ENCODE measurements at places on chromosomes 4 and X.

- DNase-seq: no peak
Observed at GRCh38 chr4:6594826-6595355, 19.9 kb downstream of the MAN2B2 start.

GRCh38 chrX:73728602-73729001, 165.6 kb downstream of the CHIC1 start:
- no peak for DNase-seq

- DNase-seq: no peak
Observed at GRCh38 chrX:54166915-54167314, 16.1 kb downstream of the FAM120C start.

DNA sequence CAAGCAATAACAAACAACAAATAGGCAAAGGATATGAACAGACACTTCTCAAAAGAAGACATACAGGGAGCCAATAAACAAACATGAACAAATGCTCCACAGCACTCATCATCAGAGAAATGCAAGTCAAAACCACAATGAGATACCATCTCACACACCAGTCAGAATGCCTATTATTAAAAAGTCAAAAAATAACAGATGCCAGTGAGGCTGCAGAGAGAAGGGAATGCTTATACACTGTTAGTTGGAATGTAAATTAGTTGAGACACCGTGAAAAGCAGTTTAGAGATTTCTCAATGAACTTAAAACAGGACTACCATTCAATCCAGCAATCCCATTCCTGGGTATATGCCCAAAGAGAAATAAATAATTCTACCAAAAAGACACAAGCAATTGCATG, 129.8 kb upstream of the MAGEB2 start:
- no peak for DNase-seq

GRCh38 chrX:119990556-119991004, 47.0 kb upstream of the NKAP start:
- no peak for DNase-seq

GRCh38 chr4:146132445-146132844, 43.1 kb upstream of the LSM6 start:
- peak; percentile 53 for DNase-seq

- no peak for DNase-seq
Observed at GRCh38 chr4:82421796-82422560, 8.3 kb downstream of the HNRNPDL start.

- DNase-seq: no peak
Observed at GRCh38 chr4:2186133-2186864, 55.6 kb downstream of the HAUS3 start.

GRCh38 chr4:123621072-123621705, 224.6 kb downstream of the SPRY1 start:
- DNase-seq: no peak

DNA sequence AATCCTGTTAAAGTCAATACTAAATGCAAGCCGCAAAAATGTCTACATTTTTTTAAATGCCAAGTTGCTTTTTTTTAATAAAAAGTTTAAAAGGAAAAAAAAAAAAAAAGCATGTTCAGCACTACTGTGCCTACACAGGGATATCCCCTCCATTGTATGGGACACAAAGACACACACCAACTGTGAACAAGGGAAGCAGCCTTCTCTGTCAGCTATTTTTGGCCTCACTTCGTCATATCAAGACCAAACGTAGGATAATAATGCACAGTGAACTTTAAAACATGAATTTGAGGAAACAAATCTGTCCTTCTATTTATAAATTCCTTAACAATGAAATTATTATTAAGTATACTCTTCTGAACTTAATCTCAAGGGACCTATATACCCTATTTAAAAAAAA, 4.4 kb downstream of the FBXW7 start:
- DNase-seq: no peak

- no peak for DNase-seq
Observed at GRCh38 chr4:185379326-185380295, 16.1 kb downstream of the LRP2BP start.
